Muscle of arm (tissue), 14 donors: ENCODE measurements at places on chromosomes 13 and 19. TPM values are rescaled to one million over a fixed set of nuclear protein-coding genes. Genes with fewer than 3 reads are reported as not detected.
A peak's percentile ranks its signal among the peaks of the same experiment; 100 is the strongest.

DNA sequence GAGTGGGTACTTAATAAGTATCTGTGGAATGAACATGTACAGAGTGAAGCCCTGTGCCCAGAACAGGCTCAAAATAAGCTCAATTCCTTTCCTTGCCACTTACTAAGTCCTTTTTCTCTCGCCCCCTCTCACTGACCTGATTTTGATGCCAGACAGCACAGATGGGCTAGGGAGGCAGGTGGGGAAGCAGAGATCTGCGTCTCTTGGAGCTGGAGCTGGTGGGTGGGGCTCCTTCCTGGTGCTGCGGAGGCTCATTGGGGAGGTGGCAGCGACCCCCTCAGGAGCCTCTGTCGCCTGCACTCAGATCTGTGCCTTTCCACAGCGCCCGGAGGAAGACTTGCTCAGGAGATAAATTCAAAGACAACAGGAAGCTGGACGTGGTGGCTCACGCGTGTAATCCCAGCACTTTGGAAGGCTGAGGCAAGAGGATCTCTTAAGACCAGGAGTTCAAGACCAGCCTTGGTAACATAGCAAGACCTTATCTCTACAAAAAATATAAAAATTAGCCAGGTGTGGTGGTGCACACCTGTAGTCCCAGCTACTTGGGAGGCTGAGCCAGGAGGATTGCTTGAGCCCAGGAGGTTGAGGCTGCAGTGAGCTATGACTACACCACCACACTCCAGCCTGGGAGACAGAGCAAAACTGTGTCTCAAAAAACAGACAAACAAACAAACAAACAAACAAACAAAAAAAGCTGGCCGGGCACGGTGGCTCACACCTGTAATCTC is 14.6 kb downstream of the AKT2 start:
- no peak for DNase-seq

- DNase-seq, result no peak
These were observed 9.8 kb upstream of the USPL1 start for GRCh38 chr13:30607908-30608307.

Gene LYPD3
- 0.26 TPM for polyA plus RNA-seq

DNA sequence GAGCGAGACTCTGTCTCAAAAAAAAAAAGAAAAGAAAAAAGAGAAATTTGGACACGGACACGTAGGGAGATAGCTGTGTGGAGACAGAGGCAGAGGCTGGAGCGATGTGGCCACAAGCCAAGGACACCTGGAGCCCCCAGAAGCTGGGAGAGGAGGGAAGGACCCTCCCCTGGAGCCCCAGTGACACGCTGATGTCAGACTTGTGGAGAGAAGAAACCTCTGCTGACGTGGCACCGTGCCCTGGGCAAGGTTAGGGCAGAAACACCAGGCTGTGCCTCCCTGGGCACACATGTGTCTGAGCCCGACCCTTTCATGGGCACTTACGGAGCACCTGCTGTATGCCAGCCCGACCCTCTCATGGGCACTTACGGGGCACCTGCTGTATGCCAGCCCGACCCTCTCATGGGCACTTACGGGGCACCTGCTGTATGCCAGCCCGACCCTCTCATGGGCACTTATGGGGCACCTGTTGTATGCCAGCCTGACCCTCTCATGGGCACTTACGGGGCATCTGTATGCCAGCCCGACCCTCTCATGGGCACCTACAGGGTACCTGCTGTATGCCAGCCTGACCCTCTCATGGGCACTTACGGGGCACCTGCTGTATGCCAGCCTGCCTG is 17.8 kb downstream of the ARID3A start:
- DNase-seq, result no peak

DNA sequence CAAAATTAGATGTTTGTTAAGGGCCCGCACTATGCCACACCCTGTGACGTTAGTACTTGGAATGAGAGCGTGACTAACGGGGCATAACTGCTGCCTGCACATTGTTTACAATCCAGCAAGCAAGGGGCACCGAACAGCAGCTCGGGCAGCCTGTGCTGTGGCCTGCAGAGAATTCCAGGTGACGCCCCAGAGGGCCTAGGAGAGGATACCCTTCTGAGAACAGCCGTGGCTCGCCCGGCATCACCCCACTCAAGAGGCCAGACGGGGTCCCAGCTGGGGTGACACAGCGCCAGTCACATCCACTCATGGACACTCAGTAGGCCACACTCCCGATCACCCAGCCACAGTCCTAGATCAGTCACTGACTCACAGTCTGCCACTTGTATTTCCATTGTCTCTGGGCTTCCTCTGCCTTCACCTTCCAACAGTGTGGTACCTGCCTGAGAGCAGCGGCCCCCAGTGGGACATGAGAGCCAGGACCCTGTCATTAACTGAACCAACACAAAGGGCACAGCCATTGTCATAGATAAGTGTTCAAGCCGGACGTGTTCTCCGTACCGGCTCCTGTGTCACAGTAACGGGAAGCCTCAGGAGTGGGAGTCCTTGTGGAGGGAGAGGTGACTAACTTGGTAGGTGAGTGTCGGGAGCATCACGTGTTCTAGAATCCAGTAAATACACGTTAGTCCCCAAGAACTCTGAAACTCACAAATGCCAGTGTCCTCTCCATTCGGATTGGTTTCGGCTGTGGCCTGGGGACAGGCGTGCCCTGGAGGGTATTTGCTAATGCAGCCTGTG is 7.5 kb downstream of the ZNF331 start:
- no peak for DNase-seq

DNA sequence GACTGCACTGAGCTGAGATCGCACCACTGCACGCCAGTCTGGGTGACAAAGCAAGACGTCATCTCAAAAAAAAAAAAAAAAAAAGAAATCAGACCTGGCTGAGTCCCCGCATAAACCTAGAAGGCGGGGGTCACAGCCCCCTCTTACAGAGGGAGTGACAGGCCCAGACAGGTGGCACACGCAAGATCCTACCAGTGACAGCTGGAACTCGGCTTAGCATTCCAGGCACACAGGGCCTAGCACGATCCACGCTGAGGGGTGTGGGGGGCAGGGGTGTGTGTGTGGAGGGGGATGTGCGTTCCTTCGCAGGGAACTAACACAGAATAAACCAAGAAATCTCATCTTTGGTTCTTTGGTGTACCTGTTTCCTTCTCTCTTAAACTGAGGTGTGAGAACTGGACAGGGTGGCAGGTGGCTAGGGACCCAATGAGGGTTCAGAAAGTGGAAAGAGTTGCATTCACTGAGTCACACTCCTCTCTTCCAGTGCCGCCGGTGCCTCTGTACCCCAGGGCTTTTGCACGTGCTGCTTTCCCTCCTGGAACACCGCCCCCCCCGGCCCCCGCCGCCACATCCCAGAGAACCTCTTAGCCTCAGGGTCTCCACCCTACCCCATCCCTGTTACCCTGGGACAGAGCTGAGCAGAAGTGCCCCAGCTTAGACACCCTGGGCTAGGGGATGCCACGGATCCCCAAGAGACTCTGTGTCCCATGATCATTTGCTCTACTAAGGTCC is 5.0 kb downstream of the SGTA start:
- no peak for DNase-seq

GRCh38 chr13:92164822-92165221 is 766.4 kb downstream of the GPC5 start:
- no peak for DNase-seq

Gene ZIM2
- not detected for polyA plus RNA-seq

Gene NLRP4
- not detected for polyA plus RNA-seq

- DNase-seq, result no peak
These were observed 1.2 kb downstream of the UTP14C start for GRCh38 chr13:52025475-52026245.

- DNase-seq, result no peak
These were observed 5.6 kb downstream of the UHRF1 start for GRCh38 chr19:4914736-4915501.

DNA sequence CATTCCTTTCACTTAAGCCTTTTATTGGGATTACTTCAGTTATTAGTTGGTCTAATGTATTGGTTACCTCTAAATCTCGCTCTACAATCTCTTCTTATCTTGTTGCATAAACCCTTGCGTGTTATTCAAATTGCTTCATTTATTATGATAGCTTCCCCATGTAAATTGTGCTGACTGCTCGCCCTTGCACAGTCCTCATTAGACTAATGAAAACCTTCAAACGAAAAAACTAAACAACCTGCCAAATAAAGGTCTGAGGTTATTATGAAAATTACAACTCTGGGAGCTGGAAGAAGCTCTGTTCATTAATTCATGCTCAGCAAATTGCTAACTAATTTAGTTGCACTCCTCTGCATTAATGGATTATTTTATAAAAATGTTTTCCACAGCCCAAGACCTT is 320.1 kb downstream of the DACH1 start:
- DNase-seq, result no peak

GRCh38 chr13:77375560-77376108 is 48.7 kb upstream of the MYCBP2 start:
- no peak for DNase-seq

GRCh38 chr19:48111280-48111679 is 663 bp upstream of the PLA2G4C start:
- no peak for DNase-seq

GRCh38 chr13:113350065-113350937 is 13.6 kb downstream of the GRTP1 start:
- no peak for DNase-seq

GRCh38 chr13:30376426-30377311 is 45.6 kb upstream of the UBE2L5 start:
- DNase-seq, result no peak

- DNase-seq, result no peak
These were observed 8.3 kb downstream of the LGI4 start for GRCh38 chr19:35126624-35126959.

DNA sequence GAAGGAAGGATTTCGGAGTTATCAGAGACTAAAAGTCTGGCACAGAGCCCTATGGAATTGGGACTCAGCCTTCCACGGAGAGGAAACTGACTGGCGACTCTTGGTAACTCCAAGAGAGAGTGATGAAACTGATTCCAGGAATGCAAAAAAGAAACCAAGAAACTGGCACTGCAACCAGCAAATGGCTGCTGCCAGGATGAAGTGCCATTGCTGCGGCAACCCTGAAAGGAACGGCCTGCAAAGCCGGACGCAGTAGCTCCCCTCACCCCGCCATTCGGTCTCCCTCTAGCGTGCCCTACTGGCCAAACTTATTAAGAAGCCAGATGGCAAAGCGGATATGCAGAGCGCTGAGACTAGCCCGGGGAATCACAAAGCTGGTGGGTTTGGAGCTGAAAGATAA is 236.0 kb downstream of the PCDH9 start:
- peak; percentile 45 for DNase-seq

DNA sequence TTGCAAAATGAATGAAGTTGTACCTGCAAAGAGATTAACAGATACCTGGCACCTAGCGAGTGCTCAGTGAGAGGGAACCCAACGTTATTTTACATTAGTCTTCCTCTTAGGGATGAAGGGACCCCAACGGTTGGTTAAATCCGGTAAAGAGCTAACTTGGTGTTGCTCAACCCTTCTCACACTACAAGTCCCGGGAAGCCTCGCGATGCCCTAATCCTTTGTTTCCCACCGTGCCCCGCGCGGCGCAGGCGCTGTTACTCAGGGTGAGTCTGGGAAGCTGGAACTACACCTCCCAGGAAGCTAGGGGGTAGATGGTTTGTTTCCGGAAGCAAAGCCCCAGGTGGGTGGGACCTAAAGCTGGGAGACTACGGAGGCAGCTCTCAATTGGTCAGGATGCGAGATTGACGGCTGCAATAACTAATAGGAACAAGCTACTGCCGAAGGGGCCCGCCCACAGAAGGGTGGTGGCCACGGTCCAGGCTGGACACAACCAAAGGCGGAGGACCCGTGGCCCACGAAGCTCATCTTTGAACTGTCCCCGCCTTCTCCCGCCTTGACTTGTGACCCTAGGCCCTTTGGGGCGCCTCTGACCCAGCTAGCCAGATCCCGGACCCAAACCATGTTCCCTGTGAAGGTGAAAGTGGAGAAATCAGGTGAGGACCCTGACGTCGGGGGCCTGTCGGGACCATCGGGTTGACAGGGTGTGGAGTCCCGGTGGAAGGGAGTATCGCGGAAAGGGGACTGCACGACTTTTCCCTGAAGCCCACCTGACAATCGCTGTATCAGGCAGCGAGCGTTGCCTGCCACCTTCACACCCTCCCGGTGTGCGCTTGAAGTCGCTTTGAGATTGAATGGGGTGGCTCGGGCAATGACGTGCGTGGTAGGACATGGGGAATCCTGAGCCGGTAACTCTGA is at the start of gene LIN37:
TSS of gene LIN37 (plus strand) at position 471 of the 915 bp plus-strand sequence. CDS start at position 620, 149 bp downstream.
- DNase-seq, result peak; percentile 99

GRCh38 chr13:24764276-24764630 is 284 bp downstream of the RNF17 start:
- no peak for DNase-seq

- DNase-seq, result no peak
These were observed at the start of gene OLFM2 for GRCh38 chr19:9936326-9937000. Gene OLFM2 (minus strand): TSS chr19:9936515. CDS start chr19:9936366, 149 bp downstream.

- no peak for DNase-seq
These were observed 4.2 kb upstream of the CACNG7 start for GRCh38 chr19:53904909-53905308.

- no peak for DNase-seq
These were observed 1201.3 kb downstream of the EFNB2 start for GRCh38 chr13:105334211-105334610.

Gene URI1
- not detected for polyA plus RNA-seq

Gene B3GNT8
- polyA plus RNA-seq, result 7.7 TPM

GRCh38 chr19:48815870-48816501 is 5.2 kb upstream of the BCAT2 start:
- no peak for DNase-seq

Gene EDNRB
- 14.6 TPM for polyA plus RNA-seq

GRCh38 chr13:46320406-46320805 is 66.6 kb downstream of the RUBCNL start:
- no peak for DNase-seq

Gene LILRB2
- 1.4 TPM for polyA plus RNA-seq

DNA sequence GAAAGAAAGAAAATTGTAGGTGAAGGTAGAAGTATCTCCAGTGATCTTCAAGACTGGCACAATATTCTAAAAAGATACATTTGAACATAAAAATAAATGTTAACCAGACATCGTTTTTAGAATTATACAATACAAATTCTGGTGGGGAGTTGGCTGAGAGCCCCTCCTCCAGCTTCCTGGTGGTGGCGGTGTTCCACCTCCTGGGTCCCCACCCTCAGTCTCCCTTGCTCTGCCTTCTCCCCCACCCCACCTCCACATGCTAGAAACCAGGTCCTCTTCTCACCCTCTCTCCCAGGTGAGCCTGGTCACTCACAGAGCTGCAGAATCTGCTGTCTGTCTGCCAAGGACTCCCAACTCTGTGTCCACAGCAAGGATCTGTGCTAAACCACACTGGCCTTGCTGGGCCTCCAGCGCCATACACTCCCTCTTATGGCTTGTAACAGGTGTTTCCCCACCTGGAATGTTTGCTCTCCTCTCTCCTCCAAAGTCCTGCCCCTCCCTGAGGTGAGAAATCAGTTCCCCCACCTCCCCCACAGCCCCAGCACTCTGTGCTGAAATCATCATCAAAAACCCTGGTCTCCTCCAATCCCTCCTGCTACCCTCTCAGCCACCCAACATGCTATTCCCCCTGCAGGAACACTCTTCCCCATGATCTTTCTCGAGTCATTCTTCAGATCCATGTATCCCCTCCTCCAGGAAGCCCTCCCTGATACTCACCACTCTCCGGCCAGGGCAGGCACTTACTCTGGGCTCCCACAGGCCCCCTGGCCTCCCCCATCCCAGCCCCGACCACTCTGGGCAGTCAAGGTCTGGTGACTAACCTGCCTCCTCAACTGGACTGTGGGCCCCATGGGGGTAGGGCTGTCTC is 20.5 kb upstream of the CYP2S1 start:
- no peak for DNase-seq

- DNase-seq, result no peak
These were observed 78.5 kb downstream of the SCGB2B2 start for GRCh38 chr19:34598217-34599155.

- DNase-seq, result no peak
These were observed 379.9 kb downstream of the LIG4 start for GRCh38 chr13:107835339-107836018.
